ENCODE measurements at places on chromosomes 7 and 10. TPM values are rescaled to one million over a fixed set of nuclear protein-coding genes. Genes with fewer than 3 reads are reported as not detected.

The PPP1R3C gene
- total RNA-seq: 10.9 TPM

The NACAD gene
- 12.0 TPM for total RNA-seq

The ADARB2 gene
- total RNA-seq: 1.9 TPM

The PRSS37 gene
- total RNA-seq: not detected
